Activated CD8-positive, alpha-beta memory T cell treated with anti-CD3 and anti-CD28 coated beads, Interleukin-2, amount 10 ng/mL, durations not matched to agents 7 days and 5 days (primary cell): ENCODE measurements at places on chromosomes 11 and 22. TPM values are rescaled to one million over a fixed set of nuclear protein-coding genes. Genes with fewer than 3 reads are reported as not detected.

KRTAP5-2 gene
- total RNA-seq = not detected

EHF gene
- total RNA-seq = 0.07 TPM

TUBA8 gene
- total RNA-seq = 1.7 TPM

BTG4 gene
- not detected for total RNA-seq

- H3K4me3 ChIP-seq = no peak overlapping the region
- no peak overlapping the region for H3K27ac ChIP-seq
- peaks cover 4% of the 10 kb centered on the region for H3K4me1 ChIP-seq
- no peak for DNase-seq
- H3K36me3 ChIP-seq = peaks cover 18% of the 10 kb centered on the region
These were observed 25.9 kb downstream of the RAB6A start for GRCh38 chr11:73734993-73735392.

DNA sequence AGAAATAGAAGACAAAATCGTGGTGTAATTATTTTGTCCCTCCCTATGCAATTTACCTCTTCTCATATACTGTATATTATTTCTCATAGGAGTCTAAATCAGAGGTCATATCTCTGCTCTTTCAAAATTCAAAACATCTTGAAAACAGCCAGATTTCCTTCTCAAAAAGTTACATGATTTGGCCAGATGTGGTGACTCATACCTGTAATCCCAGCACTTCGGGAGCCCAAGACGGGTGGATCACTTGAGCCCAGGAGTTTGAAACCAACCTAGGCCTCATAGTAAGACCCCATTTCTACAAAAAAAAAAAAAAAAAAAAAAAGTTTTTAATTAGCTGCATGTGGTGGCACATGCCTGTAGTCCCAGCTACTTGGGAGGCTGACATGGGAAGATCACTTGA, 29.0 kb upstream of the DNAJB7 start:
- DNase-seq = no peak
- no peak overlapping the region for H3K27ac ChIP-seq
- no peaks in the 10 kb centered on the region for H3K27me3 ChIP-seq
- peaks cover 6% of the 10 kb centered on the region for H3K4me1 ChIP-seq
- no peak overlapping the region for H3K4me3 ChIP-seq
- H3K36me3 ChIP-seq = peaks cover 11% of the 10 kb centered on the region

GRCh38 chr11:26688701-26689100, 33.2 kb downstream of the SLC5A12 start:
- H3K27me3 ChIP-seq = no peaks in the 10 kb centered on the region
- H3K4me3 ChIP-seq = no peak overlapping the region
- H3K4me1 ChIP-seq = no peaks in the 10 kb centered on the region
- DNase-seq = no peak

- H3K27ac ChIP-seq = no peak overlapping the region
- H3K4me3 ChIP-seq = no peak overlapping the region
- H3K27me3 ChIP-seq = no peaks in the 10 kb centered on the region
- no peak for DNase-seq
- H3K4me1 ChIP-seq = no peaks in the 10 kb centered on the region
These were observed 1984.7 kb upstream of the RAG2 start for GRCh38 chr11:38582756-38583155.
